ENCODE measurements at places on chromosomes 1 and 21.

- no peak for DNase-seq
Measured at GRCh38 chr1:150321826-150322166, 463 bp downstream of the PRPF3 start.

DNA sequence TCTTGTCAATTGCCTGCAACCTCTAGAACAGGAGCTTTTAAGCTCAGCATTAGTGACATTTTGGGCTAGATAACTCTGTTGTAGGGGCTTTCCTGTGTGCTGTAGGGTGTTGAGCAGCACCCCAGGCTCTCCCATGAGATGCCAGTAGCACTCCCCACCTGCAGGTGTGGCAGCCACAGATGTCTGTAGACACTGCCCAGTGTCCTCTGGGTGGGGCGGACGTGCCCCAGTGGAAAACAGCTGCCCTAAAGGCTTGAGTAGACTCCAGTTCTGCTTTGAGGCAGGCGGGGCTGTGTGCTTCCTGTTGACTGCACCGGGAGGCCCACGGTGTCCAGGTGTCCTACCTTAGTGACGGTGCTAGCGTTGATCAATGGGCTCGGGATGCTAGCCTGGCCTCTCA is 16.9 kb upstream of the PWP2 start:
- DNase-seq = no peak

DNA sequence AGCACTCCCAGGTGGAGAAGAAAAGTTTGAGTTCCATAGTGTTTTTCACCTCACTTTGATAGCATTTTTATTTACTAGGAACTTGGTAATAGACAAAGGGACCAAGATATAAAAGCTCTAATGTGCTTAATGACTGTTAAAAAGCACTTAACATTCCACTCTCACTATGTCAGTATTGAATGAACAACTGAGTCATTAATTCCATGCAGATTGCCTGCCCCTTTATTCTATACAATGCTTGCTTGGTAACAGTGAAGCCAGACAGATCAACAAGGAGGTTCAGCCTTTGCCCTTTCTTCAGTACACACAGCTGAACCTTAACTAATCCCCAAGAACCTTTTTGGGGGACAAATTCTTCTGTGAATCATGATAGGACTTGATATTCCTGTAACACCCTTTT is 425.5 kb downstream of the NUF2 start:
- DNase-seq = no peak

- DNase-seq = no peak
Measured at GRCh38 chr1:156676820-156677615, at the start of gene NES. NES (minus strand) TSS chr1:156677407; CDS start chr1:156677264, 143 bp downstream.

DNA sequence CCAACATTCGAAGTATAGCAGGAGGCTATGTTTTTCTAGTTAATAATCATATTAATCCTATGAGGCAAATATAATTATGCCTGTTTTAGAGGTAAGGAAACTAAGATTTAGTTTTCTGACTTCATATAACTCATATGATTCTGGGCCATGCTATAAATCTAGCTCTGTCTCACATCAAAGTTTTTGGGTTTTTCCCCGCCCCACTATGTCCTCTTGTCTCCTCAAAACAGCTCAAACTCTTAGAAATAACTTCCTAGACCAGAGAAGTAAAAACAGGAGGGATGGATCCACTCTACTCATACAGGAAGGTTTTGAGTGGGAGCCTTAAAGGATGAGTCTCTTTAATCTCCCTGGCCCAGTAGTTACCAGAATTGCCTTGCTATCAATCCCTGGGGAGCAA is 256.4 kb upstream of the FGGY start:
- no peak for DNase-seq

DNA sequence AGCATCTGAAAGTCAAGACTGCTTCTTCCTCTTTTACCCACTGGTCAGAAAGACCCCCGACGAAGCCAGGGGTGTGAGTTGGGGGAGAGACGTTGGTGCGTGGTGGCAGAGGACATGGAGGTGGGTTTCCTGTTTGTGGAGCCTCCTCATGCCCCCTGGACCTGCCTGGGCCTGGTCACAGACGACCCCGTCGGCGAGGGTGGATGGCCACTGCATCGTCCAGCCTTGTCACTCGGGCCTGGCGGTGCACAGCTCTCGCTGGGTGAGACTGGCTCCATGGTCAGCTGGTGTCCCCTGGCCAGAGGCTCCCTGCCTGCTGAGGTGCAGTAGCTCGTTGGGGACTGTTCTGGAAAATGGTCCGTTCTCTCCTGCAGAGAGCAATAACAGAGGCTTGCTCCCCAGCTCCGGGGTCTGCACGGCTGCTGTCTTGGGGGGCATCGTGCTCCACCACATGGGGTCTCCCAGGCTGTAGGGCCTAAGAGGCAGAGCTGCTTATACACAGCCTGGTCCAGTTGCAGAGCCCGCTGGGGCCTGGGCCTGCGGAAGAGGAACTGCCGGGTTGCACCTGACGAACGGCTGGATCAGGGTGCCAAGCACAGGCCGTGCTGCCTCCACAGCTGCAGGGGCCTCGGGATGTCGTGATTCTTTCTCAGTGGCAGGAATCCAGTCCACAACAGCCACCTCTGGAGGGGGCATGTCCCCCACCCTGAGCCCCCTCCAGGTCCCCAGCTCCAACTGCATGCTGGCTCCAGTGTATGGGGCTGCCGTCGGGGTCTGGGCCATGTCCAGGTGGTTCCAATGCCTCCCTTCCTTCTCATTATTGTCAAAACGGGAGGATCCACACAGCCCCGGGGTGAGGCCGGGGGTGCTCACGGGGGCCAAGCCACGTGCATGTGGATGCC is 18.0 kb upstream of the ACTRT2 start:
- no peak for DNase-seq

- no peak for DNase-seq
Measured at GRCh38 chr1:27931184-27931583, 3.6 kb upstream of the SMPDL3B start.

DNA sequence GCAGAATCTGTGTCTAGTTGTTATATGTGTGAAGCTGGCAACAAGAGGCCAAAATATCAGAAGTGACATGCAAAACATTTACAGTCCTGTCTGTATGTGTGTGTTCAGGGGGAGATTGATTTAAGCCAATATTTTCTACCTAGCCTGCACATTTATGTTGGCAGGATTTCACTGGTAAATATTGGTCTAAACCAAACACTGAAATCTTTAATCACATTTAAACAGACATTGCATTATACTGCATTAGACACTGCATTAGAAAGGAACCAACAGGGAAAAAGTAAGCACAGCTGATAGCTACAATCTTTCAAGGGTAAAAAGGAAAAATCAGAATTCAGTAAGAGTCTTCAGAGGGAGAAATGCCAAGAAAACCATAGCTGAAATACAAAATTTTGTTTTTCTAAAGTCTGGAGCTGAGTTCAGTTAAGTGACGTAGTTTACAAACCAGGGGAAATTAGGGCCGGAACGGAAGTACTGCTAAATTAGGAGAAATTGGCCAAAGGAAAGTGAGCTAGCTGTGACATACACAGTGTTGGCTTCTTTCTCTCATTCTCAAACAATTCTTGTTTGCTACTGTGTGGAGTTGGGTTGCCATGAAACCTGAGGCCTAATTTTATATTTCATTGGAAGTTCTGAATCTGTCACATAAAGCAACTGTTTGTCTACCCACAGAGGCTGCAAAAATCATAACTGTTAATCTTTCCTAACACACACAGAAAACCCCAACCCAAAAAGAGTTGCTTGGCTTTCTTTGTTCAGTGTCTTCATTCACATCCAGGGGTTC is 217.3 kb upstream of the SGIP1 start:
- no peak for DNase-seq

DNA sequence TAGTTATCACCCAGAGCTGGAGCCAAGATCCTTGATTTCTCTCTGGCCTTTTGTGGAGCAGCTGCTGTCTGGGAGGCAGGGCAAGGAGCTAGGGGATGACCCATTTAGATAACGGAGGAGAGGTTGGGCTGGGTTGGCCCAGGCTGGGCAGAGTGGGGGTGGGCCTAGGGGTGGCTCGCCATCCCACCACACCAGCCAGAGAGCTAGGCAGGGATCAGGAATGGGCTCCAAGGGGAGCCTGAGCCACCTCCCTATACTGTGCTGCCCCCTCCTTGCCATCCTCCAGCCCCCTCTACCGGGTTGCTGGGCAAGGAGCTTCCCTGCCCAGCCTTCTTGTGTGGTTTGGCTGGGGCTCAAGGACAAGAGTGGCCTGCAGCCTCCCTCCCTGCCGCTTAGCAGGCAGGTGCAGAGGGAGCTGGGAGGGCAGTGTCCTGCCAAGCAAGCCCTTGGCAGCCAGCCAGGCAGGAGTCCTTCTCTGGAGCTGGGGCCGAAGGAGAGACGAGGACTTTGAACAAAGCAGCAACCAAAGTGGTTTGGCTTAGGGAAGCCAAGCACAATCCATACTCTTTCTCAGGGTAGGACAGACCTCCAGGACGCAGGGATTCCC is 4.1 kb downstream of the NUAK2 start:
- DNase-seq = no peak

DNA sequence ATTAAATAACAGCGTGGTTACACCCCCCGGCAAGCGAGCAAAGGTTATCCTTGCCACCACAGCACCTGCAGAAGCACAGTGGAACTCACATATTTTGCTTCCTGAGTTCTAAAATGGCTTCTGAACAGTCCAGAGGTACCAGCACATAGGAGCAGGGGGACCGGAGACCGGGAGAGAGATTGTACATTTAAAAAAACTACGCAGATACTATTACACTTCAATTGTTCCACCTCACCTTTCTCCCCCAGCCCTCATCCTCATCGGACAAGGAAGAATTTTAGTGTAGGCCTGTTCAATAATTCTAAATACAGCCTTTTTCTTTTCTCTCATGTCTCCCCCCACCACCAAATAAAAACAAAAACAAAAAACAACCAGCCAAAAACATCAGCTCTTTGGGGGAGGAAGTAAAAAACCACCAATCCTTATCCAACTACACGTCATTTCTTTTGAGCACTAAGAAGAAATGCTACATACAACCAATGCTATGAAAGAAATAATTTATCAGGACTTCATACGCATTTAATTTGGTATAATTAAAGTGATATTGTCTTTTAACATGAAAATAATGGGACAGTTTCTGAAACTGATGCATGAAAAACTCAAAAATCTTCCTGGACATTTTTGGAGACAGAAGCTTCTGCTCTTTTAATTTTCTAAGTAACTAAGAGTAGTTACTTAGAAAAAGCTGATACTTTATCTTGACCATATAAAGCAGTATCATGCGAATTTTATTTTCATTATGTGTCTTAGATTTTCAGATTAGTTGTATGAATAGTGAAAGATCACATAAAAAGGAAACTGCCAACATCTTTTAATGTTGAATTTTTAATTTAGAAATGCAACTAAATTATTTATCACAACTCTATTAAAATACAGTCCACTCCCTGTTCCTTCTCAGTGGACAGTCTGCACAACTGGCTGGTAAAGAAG is 9.1 kb downstream of the CDKN2C start:
- no peak for DNase-seq

- DNase-seq = no peak
Measured at GRCh38 chr21:16579538-16579937, 849.8 kb downstream of the USP25 start.

GRCh38 chr21:38944903-38945302 is 139.2 kb downstream of the ETS2 start:
- DNase-seq = no peak

- DNase-seq = no peak
Measured at GRCh38 chr1:32063261-32063681, 9.5 kb upstream of the TMEM39B start.

DNA sequence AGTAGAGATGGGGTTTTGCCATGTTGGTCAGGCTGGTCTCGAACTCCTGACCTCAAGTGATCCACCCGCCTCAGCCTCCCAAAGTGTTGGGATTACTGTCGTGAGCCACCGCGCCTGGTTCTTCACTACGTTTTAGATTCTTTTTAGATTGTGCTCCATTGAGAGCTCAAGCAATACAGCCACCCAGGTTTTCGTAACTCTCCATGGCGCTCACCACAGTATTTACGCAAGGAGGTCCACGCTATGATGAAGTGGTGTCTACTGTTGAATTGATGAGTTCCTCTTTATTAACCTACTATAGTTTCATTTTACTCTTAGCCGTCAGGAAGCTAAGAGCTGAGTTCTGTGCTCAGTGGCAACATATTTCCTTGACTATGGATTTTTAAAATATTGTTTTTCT is 1.8 kb upstream of the KIF1B start:
- DNase-seq = no peak

DNA sequence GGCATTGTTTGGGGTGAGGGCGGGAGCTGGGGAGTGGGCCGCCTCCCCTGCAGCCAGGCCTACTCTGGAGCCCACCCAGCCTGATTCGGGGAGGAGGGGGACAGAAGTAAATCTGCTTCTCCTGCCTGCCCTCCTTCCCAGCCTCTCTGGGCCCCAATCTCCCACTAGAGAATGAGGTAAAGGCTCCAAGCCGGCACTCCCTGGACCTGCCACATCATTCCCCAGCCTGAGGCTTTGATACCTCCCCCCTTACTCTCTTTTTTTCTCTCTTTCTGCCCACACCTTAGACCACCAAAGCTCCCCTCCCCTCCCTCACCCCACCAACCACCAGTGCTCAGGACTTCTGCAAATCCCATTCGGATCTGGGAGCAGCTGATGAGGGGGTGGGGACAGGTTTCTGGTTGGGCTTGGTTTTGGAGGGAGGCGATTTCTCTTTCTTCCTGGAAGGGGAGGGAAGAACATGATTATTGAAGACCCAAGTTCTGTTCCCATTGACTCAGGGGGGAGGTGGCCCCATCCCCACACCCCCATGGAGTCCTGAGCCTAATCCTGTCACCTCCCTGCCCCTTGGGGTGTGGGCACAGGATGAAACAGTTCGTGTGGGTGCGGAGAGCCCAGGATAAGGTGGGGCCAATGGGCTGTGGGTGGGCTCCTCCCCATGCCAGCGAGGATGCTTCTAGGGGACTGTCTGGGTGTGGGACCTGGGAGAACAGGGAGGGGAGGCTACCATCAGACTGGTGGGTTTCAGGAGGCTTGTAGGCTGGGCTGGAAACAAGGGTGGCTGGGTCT is 1.3 kb downstream of the MAP7D1 start:
- no peak for DNase-seq

DNA sequence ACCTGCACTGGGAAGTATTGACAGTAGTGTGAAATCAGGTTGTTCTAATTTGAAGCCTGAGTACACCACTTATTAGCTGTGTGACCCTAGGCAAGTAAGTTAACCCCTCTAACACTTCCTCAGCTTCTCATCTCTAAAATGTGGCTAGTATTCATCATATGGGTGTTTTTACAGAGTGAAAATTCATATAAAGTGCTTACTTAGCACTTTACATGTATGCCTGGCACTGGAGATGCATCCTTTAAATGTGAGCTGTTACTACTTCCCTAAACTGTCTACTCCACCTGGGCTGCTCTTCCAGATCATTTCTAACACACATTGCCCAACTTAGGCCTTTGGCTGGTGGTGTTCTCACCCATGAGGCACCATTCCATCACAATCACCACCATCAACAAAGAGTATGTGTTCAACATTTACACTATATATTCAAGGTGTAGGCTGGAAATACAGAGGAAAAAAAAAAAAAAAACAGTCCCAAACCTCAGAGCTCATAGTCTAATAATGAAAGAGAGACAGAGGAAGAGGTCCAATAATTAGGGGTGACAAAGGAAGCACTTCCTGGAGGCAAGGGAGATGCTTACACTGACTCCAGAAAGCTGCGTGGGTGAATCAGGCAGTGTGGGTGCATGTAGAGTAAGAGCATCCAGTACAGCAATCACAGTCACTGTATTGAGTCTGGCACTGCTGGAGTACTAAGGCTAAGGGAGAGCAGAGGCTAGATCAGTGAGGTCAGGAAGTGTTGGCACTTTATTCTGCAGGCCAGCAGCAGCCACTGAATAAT is 3.6 kb downstream of the STX6 start:
- no peak for DNase-seq

GRCh38 chr1:2557482-2558400 is 1.6 kb downstream of the TNFRSF14 start:
- no peak for DNase-seq

All from stimulated activated CD4-positive, alpha-beta T cell treated with anti-CD3 and anti-CD28 coated beads, Interleukin-1b, Interleukin-23, amount 100 ng/mL, for 1 hour (primary cell).